ENCODE measurements at places on chromosomes 5 and 9.

DNA sequence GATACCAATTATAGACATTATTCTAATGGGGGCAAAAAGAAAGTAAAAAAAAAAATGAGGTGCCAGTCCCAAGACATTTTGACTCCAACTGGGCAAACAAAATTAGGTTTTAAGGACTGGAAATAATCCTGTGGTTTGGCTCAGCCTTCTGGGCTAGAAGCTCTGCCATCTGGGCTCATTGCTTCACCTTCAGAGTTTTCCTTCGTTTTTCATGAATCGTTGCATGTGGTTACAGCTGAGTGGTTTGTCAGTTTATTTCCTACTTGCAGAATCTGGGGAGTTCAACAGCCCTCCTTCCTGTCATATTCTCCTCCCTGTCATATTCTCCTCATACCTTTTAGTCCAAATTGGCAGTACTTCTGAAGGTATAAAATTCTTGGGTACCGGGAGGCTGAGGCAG is 12.0 kb downstream of the UGT3A2 start:
- no peak for DNase-seq

- no peak for DNase-seq
Measured at GRCh38 chr5:54719384-54720283, 202.1 kb downstream of the SNX18 start.

GRCh38 chr5:1431021-1431811 is 14.0 kb downstream of the SLC6A3 start:
- no peak for DNase-seq

- peak; percentile 2 for DNase-seq
Measured at GRCh38 chr9:116868201-116868600, 181.1 kb downstream of the TRIM32 start.

DNA sequence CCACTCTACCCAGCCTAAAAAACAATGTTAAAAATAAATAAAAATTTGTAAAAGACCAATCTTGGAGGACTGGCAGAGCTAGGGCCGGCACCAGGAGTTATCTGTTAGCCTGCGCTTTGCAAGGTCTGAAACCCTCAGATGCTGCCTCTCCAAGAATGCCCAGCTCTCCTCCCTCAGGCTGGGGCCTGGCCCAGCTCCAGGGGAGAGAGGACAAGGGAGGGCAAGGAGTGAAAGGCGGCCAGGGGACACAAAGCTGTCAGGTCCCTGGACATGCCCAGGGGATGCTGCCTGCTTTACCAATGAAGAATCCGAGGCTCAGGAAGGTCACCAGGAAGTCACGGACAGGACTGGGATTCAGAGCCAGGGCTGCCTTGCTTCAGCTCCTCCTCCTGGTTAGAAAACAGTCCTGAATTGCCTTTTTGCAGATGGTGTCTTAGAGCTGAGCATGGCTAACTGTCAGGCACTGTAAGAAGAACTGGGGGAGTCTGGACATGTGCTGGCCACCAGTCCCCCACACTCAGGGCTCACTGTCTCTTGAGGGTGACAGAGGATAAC is 5.5 kb upstream of the N4BP3 start:
- DNase-seq, result no peak

DNA sequence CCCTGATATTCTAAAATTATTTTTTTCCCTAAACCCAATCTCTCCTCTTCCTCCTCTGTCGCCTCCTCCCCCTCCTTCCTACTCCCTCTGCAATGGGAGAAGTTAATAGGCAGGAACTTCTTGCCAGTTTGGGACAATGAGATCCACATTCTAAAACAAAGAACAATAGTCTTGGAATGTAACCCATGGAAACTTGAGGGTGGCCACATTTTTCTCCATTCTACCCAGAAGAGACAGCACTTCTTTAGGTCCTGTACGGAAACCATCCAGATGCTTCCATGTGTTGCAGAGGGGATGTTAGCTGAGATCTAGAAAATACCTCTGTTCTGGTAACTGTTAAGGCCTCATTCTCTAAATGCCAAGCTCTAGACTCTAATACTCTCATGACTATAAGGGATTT is 10.0 kb downstream of the SPARC start:
- no peak for DNase-seq

GRCh38 chr9:135129137-135129695 is 41.7 kb downstream of the OLFM1 start:
- DNase-seq, result no peak

DNA sequence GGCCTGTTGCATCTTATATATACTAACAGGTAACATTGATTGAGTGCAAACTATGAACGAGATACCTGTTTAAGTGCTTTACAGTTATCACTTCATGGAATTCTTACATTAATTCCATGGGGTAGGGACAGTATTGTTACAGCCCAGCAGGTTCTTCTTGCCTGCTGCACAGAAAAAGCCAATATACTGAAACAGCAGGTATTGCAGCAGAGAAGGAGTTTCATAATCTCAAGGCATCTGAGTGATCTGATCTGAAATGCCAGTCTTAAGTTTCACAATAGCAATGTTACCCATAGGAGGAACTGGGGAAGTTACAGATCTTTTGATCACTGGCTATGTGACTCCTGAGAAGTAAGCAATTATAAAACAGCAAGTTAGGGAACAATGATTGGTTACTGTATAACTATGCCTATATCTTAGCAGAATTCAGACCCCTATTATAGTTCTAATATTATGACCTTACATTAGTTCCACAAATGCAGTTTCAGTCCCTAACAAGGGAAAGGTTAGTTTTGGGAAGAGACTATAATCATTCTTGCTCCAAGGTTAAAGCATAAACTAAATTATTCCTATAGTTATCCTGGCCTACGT is 126.5 kb upstream of the BNC2 start:
- peak; percentile 0 for DNase-seq

DNA sequence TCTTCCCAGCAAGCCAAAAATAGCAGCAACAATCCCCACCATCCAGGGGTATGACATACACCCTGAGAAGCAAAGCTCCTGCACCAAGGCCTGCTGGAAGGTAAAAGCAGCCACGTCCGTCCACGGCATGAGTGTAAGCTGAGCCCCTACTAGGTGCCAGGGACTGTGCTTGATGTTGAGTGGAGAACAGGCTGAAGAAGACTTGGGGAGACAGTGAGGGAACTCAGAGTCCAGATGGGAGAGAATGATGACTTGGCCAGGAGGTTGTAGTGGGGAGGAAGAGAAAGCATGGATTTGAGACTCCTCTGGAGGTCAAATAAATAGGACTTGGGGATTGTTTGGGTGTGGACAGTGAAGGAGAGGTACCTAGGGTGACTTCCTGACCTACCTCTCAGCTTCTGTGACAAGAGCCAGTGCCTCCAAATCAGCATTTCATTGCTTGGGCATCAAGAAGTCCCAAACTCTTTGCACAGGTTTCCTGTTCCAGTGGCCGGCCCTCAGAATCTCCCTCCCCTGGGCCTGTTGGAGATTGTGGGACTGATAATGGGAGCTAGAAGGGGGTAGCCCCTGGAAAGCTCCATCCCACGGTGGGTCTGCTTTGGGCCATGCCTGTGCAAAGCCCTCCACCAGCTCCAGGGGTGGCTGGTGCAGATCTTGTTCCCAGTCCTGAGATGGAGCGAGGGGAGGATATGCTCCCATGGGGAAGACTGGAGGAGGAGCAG is 58.3 kb upstream of the ADAMTS2 start:
- no peak for DNase-seq

DNA sequence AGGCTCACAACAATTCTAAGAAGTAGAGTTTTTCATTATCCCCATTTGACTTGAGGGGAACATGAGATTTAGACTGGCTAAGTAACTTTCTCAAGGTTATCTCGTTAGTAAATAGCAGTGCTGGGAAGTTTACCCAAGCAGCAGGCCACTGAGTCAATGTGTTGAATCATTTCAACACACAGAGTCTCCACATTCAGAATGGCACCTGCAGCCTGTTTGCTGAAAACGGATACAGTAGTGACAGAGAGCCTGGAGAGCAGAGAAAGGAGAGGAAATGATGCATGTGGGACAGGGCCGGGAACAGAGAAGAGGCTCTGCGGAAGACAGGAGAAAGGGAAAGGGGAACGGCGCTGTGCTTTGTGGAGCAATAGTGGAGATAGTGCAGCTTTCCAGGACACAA is 33.5 kb upstream of the ZSWIM6 start:
- DNase-seq, result peak; percentile 46

DNA sequence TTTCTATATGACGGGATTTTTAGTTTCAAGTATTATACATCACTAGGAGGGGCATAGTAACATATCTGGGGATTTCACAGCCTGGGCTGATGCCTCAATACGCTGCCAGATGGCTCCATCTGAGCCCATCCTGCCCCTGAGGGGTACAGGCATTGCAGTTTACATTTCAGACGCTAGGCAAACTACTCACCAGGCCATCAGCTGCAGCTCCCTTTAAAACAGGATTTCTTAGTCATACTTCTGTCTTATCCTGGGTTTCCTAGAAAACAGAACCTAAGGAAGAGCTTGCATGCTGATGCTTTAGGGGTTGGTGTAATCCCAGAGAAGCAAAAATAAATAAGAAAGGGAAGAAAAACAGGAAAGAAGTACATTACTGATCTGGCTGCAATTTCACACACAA is 372.8 kb upstream of the PIK3R1 start:
- DNase-seq, result no peak

DNA sequence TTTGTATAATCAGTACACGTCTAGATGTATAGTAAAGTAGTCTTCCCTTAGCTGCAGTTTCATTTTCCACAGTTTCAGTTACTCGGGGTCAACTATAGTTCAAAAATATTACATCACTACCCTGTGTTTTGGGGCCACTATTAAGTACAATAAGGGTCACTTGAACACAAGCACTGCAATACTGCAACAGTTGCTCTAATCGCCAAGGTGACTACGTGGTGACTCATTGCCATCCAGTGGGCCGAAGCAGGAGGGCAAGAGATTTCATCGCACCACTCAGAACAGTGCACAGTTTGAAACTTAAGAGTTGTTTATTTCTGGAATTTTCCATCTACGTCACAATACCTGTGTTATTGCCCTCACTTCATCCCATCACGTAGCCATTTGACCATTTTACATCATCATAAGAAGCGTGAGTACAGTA is at the start of gene ARL14EPL:
ARL14EPL (plus strand) TSS at position 379 of the 424 bp plus-strand sequence. CDS start 18,994 bp downstream, outside the sequence.
- peak; percentile 87 for DNase-seq

DNA sequence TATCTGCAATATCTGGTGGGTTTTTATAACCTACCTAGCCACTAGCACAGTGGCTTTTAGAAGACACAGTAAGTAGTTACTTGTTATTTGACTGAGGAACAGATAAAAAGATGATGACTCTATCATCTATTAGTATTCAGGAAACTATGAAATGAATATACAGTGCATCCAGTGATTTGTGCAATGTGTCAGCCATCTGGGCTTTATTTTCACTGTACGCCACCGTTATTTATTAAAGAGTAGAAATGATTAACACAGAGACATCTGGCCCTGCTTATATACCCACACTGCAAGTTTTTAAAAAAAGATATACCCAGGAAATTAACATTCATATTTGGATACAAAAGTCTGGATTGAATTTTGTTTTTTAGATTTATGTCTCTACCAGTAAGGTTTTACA is 408.4 kb downstream of the PDE4D start:
- no peak for DNase-seq

DNA sequence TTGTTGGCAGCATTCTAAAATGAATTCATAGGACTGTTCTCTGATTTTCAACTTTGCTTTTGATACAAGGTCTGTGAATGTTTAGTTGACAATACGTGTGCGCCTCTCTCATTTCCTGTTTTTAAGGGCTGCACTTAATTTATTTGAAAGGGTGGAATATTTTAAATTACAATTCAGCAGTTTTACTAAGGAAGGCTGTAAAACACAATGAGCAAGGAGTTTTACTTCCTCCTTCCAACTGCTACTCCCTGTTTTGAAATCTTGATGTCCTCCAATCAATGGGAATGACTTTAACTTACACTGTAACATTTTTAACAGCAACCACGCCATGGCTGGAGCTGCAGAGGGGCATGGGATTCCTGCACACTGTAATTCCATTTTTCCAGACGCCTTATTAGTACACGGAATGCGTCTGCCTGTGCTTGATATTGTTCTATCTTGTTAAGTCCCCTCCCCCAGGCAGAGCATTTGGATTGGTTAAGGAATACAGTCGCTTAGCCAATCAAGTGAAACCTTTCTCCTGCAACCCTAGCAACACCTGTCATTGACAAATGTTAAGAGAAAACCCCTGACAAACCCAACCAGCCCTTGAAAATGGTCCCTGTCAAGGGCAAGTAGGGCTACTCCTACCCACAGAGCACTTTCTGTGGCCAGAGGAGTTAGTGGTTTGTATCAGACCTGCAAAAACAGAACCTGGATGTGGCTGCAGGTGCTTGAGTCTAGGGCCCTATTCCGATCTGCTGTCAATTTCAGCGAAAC is 12.5 kb upstream of the ZSWIM6 start:
- DNase-seq, result no peak

- no peak for DNase-seq
Measured at GRCh38 chr5:111498346-111498745, 14.0 kb downstream of the STARD4 start.

- no peak for DNase-seq
Measured at GRCh38 chr9:20042128-20042711, 253.4 kb upstream of the SLC24A2 start.

DNA sequence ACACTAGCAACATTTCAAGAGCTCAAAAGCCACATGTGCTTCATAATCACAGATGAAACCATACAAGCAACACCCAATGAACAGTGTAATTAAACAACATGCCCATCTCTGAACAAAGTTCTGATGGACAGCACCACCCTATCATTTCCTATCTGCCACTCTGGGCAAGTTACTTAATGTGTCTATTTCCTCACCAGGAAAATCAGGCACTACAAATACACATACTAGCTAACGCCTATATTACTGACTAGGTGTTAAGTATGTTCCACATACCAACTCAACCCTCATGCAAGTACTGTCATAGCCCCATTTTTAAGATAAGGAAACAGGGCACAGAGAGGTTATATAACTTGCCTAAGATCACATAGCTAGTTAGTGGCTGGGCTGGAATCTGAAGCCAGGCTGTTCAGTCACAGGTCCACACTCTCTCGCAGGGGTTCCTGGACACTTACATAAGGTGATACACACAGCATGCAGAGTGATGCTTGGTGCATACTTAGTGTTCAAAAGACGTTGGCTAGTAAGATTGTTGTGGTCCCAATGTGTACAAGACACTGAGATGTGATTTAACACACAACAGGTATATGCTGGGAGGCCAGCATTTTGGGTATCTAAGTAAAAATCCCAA is 24.2 kb downstream of the CORO2A start:
- no peak for DNase-seq

DNA sequence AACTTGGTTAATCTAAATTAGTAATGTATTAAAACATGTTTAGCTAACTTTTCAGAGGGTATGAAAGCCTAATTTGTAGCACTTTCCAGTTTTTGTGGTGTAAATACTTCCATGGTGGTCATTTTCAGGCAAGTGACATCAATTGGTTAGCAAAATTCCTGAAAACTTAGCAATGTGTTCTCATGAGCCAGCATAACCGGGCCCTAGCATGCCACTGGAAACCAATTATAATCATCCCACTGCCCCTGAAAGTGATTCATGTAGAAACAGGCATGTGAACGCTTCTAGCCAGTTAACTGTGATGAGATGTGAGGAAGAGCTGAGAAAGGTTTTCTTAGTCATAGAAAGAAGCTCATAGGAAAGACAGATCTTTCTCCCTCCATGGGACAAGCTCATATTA is 417.2 kb downstream of the TLR4 start:
- DNase-seq, result no peak

Measured in DMS53 (cell line).